AG04449 (cell line): ENCODE measurements at places on chromosomes 13 and 19.

- no peak for DNase-seq
Measured at GRCh38 chr13:47475441-47475948, 525.6 kb downstream of the SUCLA2 start.

- DNase-seq, result no peak
Measured at GRCh38 chr13:38687246-38688229, 661 bp downstream of the FREM2 start.

DNA sequence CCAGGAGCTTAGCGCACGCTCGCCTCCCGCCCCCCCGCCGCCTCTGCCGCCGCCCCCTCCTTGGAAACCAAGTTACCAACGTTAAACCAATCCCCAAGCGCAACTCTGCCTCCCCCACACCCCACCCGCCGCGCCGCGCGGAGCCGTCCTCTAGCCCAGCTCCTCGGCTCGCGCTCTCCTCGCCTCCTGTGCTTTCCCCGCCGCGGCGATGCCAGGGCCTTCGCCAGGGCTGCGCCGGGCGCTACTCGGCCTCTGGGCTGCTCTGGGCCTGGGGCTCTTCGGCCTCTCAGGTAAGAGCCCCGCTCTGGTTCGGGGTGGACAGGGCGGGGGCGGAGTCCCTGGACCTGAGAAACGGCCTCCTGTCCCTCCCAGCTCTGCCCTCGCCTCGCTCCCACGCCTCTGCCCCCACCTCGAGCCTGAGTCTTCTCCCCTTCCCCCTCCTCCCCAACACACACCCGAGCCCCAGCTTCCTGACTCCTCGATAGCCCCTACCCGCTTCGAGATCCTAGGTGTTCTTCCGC is at the start of gene ICAM5:
Gene ICAM5 (plus strand): TSS at position 117 of the 521 bp plus-strand sequence. CDS start 92 bp downstream, at position 209.
- no peak for DNase-seq

DNA sequence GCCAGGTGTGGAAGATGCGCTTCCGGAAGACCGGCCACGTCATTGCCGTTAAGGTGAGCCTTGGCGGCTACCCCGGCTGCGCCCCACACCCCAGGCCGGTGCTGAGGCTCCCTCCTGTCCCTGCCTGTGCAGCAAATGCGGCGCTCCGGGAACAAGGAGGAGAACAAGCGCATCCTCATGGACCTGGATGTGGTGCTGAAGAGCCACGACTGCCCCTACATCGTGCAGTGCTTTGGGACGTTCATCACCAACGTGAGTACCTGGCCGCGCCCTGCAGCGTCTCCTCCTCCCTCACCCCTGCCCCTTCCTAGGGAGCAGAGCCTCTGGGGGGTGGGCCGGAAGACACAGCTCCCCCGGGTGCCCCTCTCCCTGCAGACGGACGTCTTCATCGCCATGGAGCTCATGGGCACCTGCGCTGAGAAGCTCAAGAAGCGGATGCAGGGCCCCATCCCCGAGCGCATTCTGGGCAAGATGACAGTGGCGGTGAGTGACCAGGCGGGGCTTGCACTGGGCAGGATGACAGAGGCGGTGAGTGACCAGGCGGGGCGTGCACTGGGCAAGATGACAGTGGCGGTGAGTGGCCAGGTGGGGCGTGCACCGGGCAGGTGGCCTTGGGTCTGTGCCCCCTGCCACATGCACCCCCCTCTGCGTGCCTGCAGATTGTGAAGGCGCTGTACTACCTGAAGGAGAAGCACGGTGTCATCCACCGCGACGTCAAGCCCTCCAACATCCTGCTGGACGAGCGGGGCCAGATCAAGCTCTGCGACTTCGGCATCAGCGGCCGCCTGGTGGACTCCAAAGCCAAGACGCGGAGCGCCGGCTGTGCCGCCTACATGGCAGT is 4.1 kb upstream of the TGFBR3L start:
- DNase-seq, result no peak

DNA sequence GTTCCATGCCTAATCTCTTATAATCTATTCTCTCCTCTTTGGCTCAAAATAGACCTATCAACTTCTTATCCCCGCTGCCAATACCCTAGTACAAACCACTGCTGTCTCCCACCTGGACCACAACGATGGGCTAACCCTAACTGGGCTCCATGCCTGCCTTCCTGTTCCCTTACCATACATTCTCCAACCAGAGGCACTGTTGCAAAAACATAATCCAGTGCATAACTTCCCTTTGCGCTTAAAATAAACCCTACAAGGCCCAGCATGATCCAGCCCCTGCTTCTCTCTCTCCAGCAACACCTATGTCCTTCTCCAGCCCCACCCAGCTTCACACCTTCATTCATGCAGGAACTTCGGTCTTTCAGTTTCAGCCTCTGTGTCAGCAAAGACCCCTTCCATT is 27.4 kb upstream of the CEBPA start:
- DNase-seq, result no peak

GRCh38 chr19:51915324-51915867 is 10.6 kb upstream of the ZNF649 start:
- no peak for DNase-seq
